ENCODE measurements at places on chromosomes 3 and 15. TPM values are rescaled to one million over a fixed set of nuclear protein-coding genes. Genes with fewer than 3 reads are reported as not detected.

IMPG2 gene
- total RNA-seq, result 0.44 TPM

LSAMP gene
- total RNA-seq, result 0.19 TPM

AGTR1 gene
- 0.40 TPM for total RNA-seq

CCR3 gene
- not detected for total RNA-seq

GOLGA6L24 gene
- total RNA-seq, result not detected

ANKRD63 gene
- total RNA-seq, result not detected

PP2D1 gene
- total RNA-seq, result not detected

TM4SF1 gene
- 2,041 TPM for total RNA-seq

IQCF5 gene
- not detected for total RNA-seq

AP3S2 gene
- 59.3 TPM for total RNA-seq

COL6A5 gene
- not detected for total RNA-seq

AHSG gene
- not detected for total RNA-seq

MITF gene
- 5.4 TPM for total RNA-seq

AMT gene
- 1.5 TPM for total RNA-seq

TFRC gene
- total RNA-seq, result 85.3 TPM

GCSAM gene
- not detected for total RNA-seq

TMEM212 gene
- total RNA-seq, result not detected
